ENCODE measurements at places on chromosomes 1 and 21.

- DNase-seq: peak; percentile 75
Measured at GRCh38 chr1:221719987-221720386, 21.9 kb downstream of the DUSP10 start.

GRCh38 chr21:43801006-43801783 lies 11.8 kb downstream of the RRP1 start:
- no peak for DNase-seq

DNA sequence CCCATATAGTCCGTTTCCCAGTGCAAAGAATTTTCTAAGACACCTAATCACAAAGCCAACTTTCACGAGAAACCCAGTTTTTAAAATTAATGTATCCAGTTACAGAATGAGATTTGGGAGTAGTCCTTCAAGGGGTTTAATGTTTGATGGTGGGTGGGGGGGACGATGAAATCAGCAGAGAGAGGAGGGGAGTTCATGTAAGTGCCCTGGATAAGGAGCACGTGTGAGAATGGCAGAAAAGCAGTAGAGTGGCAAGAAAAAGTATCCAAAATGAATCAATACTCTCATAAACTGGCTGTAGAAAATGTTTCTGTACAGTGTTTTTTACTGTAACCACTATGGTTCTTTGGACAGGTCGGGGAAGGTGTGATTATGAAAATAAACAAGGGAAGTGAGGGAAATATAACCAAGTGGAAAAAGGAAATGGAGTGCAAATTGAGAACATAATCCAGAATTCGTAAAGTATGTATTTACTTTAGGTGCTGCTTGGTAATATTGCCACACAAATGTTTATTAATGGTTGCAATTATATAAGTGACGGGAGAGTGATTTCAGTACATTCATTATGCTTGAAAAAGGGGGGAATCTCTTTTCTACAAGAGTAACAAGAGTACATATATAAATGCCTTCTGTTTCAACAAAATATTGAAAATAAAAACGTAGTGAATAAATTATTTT lies 118.7 kb upstream of the RRP15 start:
- DNase-seq: no peak

DNA sequence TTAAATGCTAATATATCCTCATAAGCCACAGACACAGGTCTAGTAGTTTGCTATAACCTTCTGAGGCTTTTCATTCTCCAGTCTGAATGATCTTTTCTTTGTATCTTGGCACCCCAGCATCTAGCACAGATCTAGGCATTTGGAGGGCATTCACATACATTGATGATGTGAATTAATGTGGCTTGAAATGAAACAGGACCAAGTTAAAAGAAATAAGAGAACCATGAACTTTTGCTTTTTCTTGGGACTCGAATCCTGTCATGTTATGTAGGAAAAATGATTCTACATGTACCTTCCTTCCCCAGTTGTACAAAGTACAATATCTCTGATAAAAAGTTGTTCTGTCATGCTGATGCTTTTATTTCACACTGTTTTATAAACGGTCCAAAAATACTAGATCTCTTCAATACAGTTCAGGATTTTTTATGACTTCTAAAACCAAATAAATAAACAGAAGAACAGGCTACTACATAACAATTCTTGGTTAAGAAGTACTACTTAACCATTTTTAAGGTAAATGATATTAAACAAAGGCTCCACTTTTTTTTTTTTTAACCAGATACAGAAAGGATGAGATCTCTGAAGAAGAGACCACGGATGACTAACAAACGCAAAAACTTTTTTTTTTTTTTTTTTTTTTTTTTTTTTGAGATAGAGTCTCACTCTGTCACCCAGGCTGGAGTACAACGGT lies 3.0 kb downstream of the SORT1 start:
- DNase-seq: no peak

DNA sequence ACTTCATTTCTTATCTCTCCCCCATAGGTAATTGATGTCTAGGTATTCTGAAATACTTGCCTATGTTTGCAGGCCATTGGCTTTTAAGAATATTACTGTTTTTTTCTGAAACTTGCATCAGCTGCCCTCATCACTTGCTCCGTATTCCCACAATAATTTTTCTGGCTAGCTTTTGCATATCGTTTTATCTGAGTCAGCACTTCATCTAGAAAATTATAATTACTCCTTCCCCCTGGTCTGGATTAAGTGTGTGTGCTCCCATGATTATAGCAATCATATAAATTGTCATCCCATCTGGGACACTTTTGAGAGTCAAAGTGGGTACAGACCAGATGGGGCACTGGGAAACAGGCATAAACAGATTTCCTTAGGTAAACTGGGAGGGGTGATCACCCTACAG lies 583.2 kb upstream of the B3GALT2 start:
- DNase-seq: no peak

DNA sequence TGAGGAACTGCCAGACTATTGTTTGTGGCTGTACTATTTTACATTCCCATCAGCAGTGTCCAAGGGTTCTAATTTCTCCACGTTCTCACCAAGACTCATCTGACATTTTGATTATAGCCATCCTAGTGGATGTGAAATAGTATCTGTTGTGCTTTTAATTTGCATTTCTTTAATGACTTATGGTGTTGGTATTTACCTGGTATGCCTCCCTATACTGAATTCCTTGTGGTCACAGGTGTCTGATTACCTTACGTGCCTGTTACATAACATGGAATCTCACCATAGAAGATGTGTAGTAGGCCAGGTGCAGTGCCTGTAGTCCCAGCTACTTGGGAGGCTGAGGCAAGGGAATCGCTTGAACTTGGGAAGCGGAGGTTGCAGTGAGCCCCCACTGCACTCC lies 13.5 kb downstream of the ZYG11A start:
- no peak for DNase-seq

GRCh38 chr1:87204441-87204840 lies 124.2 kb upstream of the LMO4 start:
- no peak for DNase-seq

DNA sequence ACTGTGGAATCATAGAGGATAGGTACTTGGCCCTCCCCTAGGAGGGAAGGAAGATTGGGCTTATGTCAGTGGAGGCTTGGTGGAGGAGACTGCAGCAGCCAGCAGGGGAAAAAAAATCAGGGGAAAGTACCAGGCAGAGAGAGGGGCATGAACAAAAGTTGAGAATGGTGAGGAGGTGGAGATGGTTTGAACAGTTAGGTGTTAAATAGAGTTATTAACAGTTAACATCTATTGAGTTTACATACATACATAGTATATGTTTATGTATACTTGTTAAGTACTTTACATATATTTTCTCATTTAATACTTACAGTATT lies 136.5 kb upstream of the HNRNPU start:
- DNase-seq: no peak

GRCh38 chr21:35438643-35439404 lies 389.7 kb upstream of the RUNX1 start:
- no peak for DNase-seq

DNA sequence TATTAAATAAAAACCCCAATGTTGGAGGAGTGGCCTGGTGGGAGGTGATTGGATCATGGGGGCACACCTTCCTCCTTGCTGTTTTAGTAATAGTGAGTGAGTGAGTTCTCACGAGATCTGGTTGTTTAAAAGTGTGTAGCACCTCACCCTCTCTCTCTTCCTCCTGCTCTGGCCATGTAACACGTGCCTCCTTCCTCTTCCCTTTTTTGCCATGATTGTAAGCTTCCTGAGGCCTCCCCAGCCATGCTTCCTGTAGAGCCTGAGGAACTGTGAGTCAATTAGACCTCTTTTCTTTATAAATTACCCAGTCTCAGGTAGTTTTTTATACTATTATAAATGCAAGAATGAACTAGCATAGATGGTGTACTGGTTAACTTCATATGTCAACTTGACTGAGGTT lies 68.0 kb downstream of the CCDC30 start:
- DNase-seq: no peak

DNA sequence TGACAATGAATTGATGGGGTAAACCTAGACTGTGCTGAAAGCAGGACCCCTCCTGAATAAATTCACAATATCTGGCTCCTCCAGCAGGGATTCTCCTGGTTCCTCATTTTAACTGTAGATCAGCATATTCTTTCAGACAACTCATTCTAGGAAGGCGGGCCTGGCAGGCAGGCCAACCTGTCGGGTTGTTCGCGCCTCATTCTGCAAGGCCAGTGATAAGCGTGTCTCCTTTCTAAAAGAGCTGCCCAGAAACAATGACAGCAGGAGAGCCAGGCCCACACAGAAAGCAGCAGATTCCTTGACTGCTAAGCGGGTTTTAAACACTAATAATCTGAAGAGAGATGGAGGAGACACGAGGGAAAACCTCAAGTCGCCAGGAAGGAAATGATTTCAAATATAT lies 70.0 kb downstream of the NTPCR start:
- no peak for DNase-seq

- no peak for DNase-seq
Measured at GRCh38 chr1:31346785-31347184, 26.1 kb downstream of the FABP3 start.

DNA sequence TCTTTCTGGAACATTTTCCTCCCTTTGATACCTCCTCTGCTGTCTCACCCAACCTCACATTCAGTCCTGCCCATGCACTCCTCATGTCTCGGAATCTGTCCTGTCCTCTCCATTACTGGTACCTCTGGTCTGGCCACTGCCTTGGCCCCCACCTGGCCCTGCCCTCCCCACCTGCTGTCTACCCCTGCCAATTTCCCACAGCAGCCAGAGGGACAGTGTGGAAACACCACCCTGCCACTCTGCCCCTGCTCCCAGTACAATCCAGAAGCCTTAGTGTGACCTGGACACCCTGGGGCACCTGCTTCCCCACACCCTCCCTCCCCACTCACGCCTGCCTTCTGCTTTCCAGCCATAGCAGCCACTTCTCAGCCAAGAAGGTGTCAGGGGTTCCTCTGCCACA lies 534.4 kb downstream of the MATN1 start:
- no peak for DNase-seq

DNA sequence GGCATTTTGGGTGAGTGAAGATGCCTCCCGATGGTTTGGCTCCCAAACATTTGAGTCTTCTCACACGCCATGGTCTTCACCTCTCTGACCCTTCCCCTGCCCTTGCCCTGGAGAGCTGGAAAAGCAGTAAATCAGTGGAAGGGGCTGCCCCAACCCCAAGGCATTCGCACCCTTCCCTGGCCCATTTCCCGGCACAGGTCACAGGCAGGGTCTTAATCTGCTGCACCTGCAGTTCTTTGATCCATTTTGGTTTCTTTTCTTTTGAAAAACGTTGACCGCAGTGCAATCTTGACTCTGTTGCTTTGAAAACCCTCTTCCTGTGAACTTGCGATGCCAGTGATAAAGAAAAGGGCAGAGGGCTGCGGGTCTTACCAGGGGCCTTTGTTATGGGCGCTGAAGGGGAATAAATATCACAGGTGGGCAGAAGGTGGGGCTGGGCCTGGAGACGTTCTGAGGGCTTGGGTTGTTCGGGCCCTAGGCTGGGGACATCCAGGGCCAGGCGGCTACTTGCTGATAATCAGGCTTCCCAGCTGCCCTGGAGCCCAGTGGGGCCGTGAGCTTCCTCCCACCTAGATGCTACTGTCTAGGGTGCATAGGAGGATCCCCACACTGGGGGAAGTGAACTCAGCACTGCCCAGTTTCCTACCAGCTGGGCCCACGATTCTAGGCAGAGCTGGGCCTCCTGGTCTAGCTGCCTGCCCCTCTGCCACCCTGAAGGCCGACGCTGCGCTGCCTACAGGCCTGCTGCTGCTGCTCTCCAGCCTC lies 38.6 kb upstream of the EPS8L3 start:
- no peak for DNase-seq

DNA sequence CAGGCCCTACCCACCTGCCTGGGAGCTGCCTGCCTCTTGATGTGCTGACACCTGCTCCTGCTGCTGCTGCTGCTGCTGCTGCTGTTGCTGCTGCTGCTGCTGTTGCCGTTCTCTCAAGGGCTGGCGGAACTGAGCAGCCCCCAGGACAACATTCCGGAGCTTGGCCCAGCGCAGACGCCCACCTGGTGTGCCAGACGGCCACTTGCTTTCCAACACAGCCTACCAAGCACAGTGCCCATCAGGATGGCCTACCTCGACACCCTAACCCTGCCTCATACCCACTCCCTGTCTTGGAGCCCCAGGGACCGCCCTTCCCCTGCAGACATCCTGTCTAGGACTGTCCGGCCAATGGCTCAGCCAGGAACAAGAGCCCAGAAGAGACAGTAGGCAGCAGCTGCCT lies 11.8 kb downstream of the DENND4B start:
- no peak for DNase-seq

GRCh38 chr1:83828456-83828855 lies 170.5 kb downstream of the TTLL7 start:
- DNase-seq: no peak

GRCh38 chr1:25123551-25123950 lies 108.8 kb downstream of the SYF2 start:
- DNase-seq: no peak

All from HCEC 1CT (cell line).